ENCODE measurements at places on chromosomes 3 and 15.

- no peak for DNase-seq
Observed at GRCh38 chr3:135837977-135838631, 127.4 kb upstream of the PPP2R3A start.

DNA sequence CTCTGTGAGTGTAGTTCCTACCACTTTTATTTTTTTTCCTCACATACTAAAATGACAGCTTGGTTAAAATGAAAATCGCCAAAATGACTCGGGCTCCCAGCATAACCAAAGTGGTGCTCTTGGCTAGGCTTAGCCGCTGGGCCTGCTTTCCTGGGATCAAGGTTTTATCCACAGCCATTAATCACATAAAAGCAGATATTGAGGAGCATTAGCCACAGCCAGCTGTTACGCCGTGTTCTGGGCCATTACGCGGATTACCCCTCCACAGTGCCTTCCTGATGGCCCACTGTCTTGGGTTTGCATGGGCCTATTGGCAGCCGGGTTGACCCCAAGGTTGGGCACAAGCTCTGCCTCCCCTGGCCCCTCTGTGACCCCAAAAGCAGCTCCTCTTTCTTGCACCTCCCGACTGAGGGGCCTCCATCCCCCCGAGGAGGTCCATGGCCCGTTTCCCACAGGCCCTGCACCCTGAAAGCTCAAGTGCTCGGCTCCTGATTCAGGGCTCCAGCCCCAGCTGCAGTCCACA lies 30.4 kb upstream of the TRPM1 start:
- DNase-seq, result no peak

GRCh38 chr3:23950293-23950692 lies 5.2 kb downstream of the NR1D2 start:
- DNase-seq, result no peak

- DNase-seq, result no peak
Observed at GRCh38 chr3:59388555-59389270, 338.9 kb upstream of the CFAP20DC start.

DNA sequence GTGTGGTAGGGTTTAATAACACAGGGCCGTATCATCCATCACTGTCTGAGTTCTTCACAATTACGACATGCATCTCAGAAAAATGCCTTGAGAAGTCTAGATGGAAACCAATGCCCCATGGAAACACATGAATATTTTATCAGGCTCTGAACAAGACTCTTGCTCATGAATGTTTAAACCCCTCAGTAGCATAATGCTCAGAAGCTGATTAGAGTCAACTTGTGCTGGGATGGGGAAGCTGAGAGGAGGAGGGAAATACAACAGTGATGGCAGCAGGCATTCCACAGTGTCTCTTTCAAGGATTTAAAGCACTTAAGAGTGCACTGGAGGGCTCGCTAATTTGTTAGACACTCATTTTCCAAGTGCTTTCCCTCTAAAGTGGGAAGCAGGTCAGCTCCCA lies 3.8 kb downstream of the GPR156 start:
- no peak for DNase-seq

GRCh38 chr15:48759921-48760320 lies 50.9 kb downstream of the CEP152 start:
- DNase-seq, result no peak

- DNase-seq, result no peak
Observed at GRCh38 chr15:57017024-57017423, 98.6 kb downstream of the TCF12 start.

- no peak for DNase-seq
Observed at GRCh38 chr3:69864766-69865165, 125.5 kb downstream of the MITF start.

GRCh38 chr15:45128971-45129639 lies 574 bp downstream of the DUOXA1 start:
- no peak for DNase-seq

DNA sequence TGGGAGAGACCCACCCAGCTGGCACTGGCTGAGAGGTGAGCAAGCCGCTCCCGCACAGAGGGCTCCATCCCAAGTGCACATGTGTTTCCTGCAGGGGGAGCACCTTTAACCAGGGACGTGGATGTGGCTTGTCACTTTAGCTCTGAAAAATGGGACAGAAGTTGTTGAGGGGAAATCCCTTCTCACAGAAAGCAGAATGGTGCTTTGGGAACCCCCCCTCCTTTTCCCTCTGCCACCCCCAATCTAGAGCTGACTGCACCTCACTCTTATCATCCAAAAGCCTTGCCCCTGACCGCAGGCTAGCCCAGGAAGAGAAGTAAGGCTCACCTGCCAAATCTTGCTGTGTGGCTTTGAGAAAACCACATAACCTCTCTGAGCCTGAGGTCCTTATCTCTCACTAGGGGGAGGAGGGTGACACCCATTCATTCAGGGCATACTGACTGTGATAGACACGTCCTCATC lies 77.9 kb downstream of the RPN1 start:
- no peak for DNase-seq

- no peak for DNase-seq
Observed at GRCh38 chr3:134839990-134840389, 44.9 kb downstream of the EPHB1 start.

- no peak for DNase-seq
Observed at GRCh38 chr3:23038471-23038870, 164.7 kb upstream of the UBE2E2 start.

GRCh38 chr15:29689287-29689986 lies 132.8 kb downstream of the TJP1 start:
- DNase-seq, result no peak

DNA sequence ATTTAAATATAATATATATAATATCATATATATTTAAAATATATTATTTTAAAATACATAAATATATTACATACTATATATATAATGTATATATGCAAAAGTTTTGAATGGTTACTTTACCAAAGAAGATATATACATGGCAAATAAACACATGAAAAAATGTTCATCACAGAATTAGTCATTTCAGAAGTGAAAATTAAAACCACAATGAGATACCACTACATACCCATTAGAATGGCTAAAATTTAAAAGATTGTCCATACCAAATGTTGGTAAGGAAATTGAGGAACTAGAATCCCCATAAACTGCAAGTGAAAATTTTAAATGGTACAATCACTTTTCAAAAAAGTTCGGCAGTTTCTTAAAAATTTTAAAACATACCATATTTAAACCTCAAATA lies 23.6 kb upstream of the COL8A1 start:
- no peak for DNase-seq

DNA sequence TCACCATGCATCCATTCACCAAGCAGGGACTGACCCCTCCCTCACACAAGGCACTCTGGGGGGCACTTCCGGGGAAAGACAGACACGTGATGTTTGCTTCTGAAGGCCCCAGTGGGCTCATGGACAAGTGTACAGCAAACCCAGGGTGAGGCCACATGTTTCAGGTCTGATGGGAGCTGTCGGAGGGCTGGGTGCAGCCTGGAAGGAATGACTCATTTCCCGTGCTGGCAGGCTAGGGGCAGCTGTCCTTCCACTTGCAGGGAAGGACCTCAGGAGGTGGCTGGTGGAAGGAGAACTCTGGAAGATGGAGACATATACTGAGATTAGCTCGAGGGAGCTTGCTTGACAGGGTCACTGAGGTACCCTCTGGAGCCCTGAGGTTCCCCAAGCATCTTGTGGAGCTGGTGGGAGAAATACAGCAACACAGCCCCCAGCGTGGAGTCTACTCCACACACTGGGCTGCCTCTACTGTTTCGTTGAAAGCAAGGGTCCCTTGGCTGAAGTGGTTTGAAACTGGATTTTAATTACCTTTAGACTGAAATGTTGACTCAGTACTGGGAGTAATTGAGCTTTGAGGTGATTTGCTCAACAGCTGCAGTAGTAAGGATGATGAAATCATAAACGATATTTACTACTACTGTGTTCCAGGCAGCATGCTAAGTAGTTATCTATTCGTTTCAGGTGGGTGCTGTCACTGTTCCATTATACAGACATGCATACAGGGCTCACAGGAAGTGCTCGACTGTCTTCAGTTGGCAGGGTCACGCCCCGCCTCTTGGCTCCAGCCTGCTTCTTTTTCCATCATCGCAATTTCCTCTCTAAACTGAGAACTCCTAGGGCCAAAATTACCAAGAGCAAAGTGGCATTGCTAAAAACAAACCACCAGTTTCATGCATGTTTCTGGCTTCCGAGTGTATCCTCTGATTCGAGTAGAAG lies 230.4 kb downstream of the ADAMTS17 start:
- DNase-seq, result no peak

- no peak for DNase-seq
Observed at GRCh38 chr3:42612217-42612616, 11.7 kb downstream of the NKTR start.

DNA sequence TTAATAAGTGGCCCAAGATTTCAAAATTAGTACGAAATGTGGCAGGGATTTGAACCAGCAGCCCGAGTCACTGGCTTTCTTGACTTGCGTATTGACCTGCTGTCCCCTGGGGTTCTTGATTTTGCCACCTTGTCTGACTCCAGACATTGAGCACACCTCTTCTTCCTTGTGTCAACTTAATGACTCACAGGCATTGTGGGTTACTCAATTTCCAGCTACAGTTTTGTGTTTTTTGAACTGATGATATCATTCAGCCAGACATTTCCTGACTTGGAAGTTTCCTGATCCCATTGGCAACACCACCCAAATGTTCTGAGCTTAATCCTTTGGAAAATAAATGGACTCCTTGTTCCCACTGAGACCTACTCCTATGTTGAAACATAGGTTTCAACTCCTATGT lies 64.2 kb downstream of the MOBP start:
- no peak for DNase-seq

DNA sequence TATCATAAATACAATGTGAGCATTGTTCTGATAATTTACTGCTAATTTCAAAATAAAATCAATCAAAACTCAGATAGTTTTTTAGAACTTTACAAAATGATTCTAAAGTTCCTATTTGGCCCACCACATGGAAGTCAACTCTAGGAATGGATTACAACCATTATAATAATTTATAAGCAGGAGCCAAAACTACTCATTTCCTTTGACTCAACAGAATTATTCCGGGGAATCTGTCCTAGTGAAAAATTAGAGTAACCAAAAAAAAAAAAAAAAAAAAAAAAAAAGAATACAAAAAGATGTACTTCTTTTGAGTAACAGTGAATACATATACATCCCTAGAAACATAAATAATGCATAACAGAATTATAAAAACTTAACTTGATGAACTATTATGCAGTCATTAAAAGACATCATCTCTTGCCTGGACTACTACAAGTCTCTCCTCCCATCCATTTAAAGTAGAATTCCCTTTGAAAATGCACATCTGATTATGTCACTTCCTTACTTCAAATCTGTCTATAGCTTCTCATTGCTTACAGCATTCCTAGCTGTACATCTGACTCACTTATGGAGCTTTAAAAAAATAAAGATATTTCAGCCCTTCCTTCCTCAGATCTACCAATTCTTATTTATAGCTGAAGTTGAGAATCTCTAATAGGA lies 43.4 kb downstream of the HDGFL3 start:
- DNase-seq, result no peak

DNA sequence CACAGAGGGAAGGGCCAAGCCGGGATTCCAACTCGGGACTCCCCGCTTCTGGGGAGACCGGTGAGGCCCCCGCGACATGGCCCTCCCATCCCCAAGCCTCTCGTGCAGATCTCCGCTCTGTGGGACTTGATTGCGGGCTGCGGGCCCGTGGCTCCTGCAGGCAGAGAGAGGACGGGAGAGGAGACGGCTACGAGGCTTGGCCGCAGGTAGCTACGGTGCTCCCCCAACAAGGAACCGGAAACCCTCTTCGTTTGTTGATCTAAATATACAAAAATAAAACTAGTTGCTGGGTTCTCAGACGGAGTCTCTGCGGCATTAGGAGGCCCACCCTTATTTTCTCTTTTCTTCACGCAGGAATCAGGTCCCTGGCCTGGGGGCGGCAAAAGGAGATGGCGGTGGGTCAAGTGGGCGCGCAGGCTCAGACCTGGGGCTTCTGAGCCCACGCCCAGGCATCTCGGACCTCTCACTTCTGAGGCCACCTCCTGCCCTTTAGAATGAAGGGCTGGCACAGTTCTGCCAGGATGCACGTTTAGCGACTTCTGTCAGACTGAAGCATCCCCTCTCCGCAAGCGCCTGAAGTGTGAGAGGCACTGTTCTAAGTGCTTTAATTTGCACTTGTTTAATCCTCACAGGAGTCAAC lies 10.9 kb downstream of the GNB5 start:
- DNase-seq, result peak; percentile 56

- no peak for DNase-seq
Observed at GRCh38 chr15:63940966-63941620, 105.2 kb downstream of the DAPK2 start.

GRCh38 chr15:93091465-93091864 lies 2.5 kb upstream of the RGMA start:
- DNase-seq, result no peak

DNA sequence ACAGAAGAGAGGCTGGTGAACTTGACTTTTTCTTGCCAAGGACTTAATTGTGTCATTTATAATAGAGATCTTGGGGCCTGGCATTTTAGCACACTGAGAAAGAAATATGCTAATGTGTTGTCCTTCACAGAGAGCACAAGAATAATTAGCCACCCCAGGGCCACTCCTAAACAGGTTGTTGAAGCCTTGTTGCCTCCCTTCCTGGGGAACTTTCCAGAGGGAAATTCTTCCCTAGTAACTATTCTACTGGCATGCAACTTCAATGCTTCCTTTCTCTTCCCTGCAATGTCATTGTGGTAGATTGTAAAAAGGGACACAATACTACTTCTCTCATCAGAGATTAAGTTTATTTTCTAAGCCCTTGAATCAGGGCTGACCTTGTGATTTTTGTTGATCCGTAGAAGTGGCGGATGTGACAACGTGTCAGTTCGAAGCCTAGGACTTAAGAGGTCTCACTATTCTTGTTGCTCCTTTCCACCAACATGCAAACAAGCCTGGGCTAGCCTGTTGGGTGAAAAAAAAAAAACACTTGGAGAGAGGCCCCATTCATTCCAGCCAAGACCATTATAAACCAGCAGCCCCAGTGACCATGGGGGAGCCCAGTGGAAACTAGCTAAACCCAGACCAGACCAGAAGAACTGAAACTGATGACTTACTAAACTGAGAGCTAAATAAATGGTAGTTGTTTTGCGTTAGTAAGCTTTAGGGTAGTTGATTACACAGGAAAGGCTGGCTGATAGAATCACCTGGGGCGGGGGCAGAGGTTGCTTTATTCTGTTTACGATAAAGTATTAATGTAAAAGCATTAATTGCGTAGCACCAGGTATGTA lies 287.2 kb downstream of the SHQ1 start:
- DNase-seq, result no peak

DNA sequence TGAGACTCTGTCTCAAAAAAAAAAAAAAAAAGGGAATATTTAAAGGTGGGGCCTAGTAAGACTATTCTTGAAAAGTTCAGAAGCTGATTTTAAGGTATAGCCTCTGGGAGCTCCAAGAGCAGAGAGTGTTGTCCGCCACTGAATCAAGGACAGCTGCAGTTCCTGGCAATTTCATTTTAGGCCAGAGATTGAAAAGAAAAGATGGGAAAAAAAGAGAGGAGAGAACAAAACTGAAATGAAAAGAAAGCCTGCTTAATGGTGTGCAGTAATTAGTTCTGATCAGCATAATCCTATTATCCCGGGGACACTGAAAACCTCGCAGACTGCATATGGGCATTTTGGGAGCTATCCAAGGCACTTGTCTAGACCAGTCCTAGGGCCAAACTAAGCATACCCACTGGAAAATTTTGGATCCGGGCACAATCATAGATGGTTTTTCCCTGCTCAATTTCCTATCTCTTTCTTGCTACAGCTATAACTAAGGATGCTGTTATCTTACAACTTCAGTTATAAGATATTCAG lies 43.2 kb downstream of the EHHADH start:
- DNase-seq, result no peak

GRCh38 chr3:128492671-128493569 lies at the start of gene GATA2:
GATA2 (minus strand) TSS chr3:128493201; CDS start chr3:128487031, 6,170 bp downstream.
- DNase-seq, result no peak
